Hematopoietic multipotent progenitor cell treated with erythropoietin and hydrocortisone succinate and interleukin-3 and kit ligand, for 6 days (in vitro differentiated cells): ENCODE measurements at places on chromosomes 7 and 10.

DNA sequence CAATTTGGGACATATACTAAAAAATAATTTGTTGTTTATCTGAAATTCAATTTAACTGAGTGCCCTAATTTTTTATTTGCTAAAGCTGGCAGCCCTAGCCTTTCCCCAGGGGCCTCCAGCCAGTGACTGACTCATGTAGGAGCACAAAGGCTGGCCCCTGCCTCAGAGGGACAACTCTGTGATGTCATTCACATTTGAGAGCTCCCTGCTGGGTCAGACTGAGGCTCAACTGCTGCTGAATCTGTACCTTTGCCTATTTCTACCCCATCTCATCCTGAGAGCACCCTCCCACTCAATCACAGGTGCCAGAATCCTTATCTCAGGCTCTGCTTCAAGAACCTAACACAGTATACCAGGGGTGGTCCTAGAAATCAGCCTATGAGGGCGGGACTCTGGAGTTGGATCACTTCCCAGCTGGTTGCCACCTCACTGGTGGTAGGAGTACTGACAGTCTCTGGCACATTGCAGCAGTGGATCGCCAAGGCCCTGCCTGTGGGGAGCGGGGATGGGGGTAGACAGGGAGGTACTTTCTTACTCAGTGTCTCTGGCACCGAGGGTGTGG is 11.6 kb downstream of the GCK start:
- no peak for DNase-seq

DNA sequence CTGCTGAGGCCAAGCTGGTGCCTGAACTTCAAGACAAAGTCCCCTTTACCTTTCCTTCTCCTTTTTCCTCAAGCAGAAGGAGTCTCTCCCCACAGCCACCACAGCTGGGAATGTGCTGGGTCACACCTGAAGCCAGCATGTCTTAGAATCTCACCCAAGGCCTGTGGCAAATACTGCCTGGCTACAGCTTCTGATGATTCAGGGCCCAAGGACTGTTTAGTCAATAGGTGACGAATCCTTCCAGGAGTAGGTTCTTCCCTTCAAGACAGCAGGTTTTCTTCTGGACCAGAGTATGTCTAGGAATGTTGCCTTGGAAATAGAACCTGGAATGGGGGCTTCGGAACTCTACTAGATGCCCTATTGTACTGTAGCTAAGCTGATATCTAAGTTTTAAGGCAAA is 374.6 kb downstream of the KIF20B start:
- no peak for DNase-seq

- no peak for DNase-seq
Observed at GRCh38 chr7:100109521-100110163, 8.2 kb downstream of the AP4M1 start.

DNA sequence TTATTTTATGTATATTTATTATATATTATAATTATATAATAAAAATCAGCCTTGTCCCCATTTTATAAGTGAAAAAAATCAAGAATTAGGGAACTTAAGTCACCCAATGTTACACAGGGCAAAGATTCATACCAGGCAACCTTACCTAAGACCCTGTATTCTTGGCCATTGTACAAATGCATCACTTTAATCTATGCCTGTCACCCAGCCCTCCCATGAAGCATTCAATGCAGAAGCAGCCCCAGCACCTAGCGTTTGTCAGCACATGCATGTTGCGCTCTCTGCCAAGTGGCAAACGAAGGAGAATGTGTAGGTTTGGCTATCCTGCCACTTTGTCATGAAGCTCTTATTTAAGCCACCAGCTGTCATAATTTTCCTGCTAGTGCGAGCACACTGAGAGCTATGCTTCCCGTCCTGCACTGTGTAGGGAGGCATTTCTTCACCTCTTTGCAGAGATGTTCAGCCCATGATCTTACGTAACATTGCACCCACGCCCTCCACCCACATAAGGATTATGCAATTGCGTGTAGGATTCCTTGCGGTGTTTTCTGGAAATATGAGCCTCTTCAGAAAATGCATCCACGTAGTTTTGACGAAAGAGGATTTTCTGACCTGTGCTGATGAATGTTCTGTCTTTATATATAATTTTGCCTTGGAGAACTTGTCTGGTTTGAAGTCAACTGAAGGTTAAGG is 7.7 kb upstream of the COBL start:
- no peak for DNase-seq

DNA sequence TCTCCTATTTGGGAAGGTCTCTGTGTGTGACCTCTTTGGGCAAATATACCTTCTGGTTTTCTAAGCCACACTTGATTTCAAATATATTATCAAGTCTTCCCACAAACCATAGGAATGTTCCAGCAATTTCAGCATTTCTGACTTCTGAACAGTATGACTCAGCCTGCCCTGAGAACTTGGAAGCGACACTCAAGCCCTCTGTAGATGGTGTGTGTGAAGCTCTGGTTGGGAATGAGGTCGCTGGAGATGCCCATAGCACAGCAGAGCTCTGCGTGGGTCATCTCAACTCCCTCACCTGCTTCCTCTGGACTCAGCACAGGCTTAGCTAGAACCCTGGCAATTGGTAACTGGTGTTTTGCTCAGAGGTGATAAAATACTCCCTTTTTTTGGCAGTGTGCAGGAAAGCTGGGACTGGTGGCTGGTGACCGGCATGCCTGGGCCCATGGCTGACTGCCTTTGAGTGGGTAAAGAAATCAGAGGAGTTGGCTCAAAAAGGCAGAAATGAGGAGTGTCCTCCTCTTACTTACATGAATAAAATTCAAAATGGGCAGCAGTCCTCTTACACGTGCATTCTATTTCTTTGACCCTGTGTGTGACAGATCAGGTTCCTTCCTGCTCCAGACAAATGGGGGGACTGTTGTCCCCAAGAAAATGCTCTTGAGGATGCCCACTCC is 87.5 kb upstream of the NRP1 start:
- DNase-seq = no peak

- DNase-seq = no peak
Observed at GRCh38 chr10:25261558-25261957, 86.8 kb downstream of the GPR158 start.

DNA sequence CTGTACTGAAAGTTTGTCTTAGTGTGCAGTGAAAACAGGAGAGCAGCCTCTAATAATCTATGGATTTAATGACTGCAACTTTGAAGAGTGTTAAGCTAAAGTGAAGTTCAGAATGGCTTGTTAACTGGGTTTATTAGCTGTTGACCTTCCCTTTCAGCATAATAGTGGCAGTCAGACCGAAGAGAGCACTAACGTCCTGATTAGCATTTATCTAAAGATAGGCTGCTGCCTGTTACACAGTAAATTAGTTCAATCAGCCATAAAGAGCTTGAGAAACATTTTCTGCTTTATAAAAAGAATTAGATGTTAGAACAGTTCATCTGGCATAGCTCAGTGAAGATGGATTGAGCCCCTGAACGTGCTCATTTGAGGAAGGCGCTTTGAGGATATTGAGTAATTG is 433.0 kb downstream of the AUTS2 start:
- no peak for DNase-seq

DNA sequence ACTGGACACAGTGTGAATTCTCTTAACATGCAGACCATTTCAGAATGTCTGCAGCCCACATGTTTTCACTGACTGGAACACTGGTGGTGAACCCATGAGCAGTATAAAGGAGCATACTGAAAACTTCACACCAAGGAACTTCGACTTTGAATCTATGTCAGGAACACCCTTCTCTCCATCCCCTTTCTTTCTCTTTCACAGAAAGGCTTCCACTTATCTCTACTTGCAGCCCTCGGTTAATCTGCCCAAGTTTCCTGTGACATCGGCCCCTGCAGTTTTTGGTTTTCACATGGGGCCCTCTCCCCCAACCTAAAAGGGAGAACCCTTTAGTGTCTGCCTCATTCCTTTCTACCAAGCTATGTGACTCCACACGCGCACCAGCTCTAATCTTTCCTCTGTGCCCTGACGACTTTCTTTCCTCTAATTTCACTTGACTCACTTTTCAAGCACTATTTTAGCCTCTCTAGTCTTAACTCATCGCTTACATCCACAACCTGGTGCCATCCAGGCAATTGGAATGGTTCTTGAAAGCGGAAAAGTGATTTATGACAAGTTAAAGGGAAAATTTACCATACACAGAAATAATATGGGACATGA is 70.1 kb downstream of the RELN start:
- DNase-seq = peak; percentile 67

- no peak for DNase-seq
Observed at GRCh38 chr10:20596911-20597310, 300.2 kb downstream of the NEBL start.

DNA sequence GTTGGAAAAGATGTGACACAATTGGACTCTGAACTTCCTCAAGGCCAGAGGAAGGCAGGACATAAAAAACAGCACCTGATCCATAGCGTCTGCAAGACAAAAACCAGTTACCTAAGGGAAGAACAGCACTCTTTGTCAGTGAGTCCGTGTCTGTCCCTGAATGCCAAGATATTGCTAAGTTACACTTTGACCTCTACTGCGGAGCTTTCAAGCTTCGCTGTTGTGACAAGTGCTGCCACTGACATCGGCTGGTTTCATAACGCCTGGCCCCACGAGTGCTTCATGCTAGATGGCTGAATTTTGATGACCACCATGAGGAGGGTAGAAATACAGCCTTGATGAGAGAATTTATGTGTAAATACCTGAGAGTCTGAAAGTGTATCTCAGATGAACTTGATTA is 49.7 kb upstream of the JAZF1 start:
- no peak for DNase-seq

DNA sequence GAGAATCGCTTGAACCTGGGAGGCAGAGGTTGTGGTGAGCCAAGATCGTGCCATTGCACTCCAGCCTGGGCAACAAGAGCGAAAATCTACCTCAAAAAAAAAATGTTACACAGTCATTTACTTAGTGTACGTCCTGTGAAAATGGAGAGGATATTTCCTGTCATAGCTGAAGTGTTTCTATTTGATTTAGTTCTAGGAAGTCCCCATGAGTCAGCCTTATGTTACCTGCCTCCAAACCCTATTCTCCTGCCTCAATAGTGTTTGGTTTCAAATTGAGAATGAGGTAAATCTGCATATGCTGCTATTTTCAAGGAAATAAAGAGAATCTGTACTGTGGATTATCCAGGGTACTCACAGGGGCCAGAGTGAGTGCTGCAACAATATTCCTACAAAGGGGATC is 1284.5 kb upstream of the AUTS2 start:
- DNase-seq = no peak

DNA sequence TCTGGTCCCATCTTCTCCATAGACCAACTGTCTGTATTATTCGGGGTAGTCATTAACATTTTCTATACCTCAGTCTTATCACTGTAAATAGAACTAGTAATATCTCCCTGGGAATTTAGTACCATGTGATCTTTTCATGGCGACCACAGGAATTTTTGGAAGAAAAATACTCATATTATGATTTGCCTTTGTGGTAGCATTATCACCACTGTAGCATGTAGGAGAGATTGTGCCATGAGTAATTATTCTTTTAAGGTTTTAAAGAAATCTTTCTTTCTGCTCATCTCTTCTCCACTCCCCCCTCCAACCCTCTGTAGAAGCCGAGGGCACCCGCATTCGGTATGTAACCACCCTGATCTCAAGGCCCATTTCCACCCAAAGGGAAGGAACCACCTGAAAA is 25.0 kb downstream of the ZNF365 start:
- DNase-seq = no peak

- DNase-seq = no peak
Observed at GRCh38 chr7:70410134-70410750, 721.7 kb upstream of the GALNT17 start.

DNA sequence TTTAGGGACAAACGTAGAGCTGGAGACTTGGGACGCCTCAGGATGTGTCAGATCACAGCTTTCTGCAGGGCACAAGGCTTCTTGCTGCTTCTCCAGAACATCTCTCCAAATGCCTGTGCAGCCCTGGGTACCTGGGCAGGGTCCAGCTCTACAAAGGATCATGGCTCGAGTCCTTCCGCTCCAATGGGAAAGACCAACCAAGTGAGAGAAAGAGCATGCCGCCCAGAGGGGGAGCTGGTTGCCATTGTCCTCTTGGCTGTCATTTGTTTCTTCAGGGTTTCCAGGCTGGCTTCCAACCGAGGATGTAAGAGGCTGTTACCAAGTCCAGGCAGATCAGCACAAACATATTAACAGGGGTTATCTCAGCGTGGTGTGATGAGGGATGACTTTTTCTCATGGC is 5.6 kb upstream of the LEP start:
- DNase-seq = no peak

DNA sequence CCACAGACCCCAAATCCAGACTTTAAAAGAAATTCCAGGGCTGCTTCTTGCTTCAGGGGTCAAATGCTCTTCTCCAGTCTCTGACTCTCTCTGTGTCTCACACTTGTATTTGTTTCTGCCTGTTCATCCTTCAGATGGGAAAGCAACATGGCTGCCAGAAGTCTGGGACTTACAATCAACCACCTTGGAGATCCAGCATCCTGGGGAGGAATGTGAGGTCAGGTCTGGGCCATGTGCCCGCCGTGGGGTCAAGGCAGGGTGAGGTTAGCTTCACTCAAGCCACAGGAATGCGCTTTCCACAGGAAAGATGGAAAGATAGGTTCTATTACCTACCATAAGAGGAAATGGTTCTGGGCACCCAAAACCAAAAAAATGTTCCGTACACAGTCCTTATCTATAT is 34.3 kb upstream of the NPVF start:
- DNase-seq = no peak

- DNase-seq = peak; percentile 57
Observed at GRCh38 chr7:1418505-1419309, 40.6 kb downstream of the MICALL2 start.

DNA sequence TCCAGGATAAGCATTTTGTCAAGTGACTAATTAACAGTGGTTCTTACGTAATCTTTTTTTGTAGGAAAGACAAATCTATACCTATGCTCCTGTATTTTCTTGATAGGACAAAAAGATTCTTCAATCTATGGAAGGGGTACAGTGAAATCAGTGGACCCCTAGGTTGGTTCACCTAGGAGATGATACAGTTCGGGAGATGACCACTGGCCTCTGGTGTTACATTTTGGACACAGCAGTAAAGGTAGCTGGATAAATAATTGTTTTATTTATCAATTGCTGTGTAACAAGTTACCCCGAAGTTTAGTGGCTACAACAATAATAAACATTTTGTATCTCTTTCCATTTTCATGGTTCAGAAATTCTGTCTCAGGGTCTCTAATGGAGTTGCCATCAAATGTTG is 288.2 kb upstream of the MAGI2 start:
- DNase-seq = no peak

GRCh38 chr7:16106300-16106699 is 315.0 kb downstream of the CRPPA start:
- DNase-seq = no peak

GRCh38 chr7:13153742-13154141 is 466.3 kb downstream of the ARL4A start:
- DNase-seq = no peak

- peak; percentile 50 for DNase-seq
Observed at GRCh38 chr7:74183653-74184450, 9.7 kb downstream of the EIF4H start.

DNA sequence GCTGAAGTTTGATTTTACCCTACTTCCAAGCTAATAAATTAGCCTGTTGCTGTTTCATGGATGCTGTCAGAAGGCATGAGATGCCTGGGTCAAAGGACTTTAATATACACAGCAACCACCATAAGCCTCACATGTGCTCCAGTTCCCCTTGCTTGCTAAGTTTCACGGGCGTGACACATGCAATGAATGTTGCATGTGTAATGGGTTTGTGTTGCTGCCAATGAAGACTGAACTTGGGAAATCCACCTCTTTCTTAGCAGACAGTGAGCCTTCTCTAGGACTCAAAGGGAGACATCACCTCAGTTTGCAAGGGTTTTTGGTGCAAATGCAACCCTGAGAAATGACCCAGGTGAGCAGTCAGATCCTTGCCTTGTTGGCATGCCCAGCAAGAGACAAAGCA is 505.5 kb upstream of the PODXL start:
- DNase-seq = no peak
